ENCODE measurements at places on chromosomes 5 and 9.
A peak's percentile ranks its signal among the peaks of the same experiment; 100 is the strongest.

GRCh38 chr9:126411225-126411947, 84.8 kb downstream of the MVB12B start:
- no peak for DNase-seq

DNA sequence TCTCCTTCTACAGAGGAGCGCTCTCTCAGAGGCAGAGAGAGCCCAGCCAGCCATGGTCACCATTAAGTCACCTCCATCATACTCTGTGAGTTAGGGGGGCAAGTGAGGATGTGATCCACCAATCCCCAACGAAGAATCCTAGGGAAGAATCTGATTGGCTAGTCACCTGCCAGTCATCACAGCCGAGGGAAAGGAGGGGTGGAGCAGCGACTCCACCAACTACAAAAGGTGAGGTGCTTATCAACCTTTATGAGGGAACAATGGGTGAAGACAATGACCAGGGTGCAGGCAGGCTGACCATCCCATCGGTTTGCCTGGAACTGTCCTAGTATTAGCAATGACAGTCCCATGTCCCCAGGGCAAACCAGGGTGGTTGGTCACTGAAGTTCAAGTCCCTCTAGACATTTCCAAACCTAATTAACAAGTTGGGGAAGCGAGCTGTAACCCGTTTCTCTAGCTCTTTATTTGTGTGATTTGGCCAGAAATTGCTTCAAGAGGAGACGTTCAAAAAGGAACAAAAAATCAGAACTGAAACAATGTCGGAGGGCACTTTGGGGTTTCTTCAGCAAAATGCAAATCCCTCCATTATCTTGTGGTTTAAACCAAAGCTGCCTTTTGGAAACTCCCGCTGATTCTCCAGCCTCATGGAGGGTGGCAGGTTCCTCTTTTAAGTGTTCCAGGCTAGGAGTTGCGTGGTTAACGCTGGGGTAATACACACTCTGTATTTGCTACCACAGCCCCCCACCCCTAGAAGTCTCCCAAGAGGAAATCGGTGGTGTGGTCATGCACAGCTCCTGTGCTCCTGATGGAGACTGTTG, 18.8 kb upstream of the FCN1 start:
- DNase-seq: no peak

DNA sequence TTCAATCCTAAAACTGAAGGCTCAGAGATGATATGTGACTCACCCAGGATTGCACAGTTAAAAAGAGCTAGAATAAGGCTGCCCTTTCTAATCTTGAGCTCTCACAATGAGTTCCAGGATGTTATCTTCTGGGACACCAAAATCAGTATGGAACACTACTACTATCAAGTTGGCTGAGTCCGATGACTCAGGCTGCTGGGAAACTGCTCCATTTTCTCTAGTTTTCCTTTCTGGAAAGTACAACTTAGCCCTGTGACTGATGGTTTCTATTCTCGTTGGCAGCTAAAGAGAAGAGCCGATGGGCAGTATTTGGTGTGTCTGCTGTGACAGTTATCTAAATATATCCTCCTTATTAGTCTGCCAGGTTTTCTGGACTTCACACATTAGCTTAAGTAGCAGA, 37.9 kb upstream of the DPYSL3 start:
- DNase-seq: no peak

- no peak for DNase-seq
Measured at GRCh38 chr9:18348083-18348475, 125.9 kb upstream of the ADAMTSL1 start.

GRCh38 chr5:150209099-150209635, 19.3 kb downstream of the SLC6A7 start:
- no peak for DNase-seq

GRCh38 chr5:76521240-76521758, 101.9 kb downstream of the F2RL2 start:
- peak; percentile 10 for DNase-seq

Data from GM04503 (cell line).